ENCODE measurements at places on chromosomes 3 and 15.

- DNase-seq: no peak
Measured at GRCh38 chr15:79535536-79535935, 103.4 kb downstream of the MINAR1 start.

GRCh38 chr3:70916375-70917055 lies 604.1 kb upstream of the MDFIC2 start:
- no peak for DNase-seq

DNA sequence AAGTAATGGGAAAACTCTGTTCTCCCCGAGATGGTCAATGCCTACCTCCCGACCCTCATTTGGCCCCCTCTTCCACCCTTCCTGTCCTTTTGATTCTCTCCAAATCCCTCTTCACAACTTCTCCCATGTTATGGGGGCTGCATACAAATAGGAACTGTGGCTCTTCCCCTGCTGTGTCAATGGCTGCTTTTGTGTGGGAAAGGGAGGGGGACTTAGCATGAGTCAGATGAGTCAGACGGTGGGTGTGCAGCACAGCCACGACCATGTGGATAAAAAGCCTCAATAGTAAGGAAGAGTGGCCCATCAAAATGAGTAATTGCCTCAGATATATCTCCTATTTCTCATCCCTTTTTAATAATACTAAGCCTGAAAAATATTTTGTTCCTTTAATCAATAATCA lies 31.9 kb downstream of the SPATA16 start:
- DNase-seq: no peak

DNA sequence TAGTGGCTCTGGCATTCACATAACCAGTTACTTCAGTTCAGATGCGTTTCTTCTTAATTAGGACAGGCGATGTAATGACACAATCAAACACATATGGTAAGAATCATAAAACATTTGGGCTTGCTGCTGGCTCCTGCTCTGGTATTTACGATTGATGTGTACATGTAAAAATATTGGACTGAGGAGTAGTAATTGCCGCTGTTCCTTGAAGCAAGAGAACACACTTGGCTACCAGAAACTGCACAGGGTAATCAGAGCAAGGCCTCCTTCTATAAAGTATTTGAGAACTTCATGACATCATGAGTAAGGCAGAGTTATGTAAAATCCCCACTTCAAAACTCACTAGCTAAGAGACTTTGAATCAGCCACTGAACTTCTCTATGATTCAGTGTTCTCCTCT lies 158.1 kb downstream of the SSR3 start:
- DNase-seq: no peak

DNA sequence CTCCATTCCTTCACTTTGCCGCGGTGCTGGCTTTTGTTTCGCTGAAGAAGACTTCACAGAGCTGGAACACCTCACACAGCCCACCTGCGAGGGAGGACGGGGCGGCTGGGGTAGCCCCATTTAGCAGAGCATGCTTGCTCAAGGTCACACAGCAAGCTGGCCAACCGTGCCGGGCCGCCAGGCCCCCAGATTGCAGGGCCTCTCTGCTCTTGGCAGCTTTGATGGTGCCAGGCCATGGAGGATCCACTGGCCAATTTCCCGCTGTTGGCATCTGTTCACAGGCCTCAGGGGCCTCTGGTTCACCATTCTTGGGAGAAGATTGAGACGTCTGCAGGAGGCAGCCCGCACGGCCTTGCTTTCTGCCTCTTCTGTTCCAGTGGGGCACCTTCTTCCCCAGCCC lies 77.9 kb upstream of the LINGO1 start:
- DNase-seq: no peak

DNA sequence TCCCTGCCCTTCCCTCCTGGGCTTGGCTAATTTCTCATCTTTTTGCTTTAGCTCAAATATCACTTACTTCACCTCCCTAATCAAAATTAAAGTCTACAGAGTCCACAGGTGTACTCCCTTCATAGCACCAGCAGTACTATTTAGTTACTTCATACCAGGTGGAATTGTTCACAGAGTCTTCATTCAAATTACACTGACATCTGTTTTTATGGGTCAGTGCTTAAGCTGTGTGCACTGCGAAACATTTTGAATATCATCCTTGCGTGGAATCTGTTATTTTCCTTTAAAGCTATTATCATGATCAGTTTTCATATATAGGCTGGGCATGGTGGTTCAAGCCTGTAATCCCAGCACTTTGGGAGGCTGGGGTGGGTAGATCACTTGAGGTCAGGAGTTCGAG lies 2.7 kb upstream of the SERF2 start:
- DNase-seq: no peak

DNA sequence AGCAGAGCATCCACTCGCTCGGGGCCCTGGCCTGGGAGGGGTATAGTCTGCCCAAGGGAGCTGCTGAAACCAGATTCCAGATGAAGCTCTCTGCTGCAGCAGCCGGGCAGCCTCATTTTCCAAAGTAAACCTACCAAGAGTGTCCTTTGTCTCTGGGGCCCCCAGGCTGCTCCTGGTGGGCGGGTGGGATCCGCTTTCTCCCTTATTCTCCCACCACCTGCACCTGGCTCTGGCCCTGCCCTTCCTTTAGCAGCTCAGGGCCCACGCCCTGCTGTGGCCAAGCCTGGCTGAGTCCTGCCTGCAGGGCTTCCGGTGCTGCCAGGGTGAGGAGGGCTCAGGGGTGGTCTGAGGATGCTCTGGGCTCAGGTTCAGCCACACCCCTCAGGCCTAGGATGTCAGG lies 13.0 kb downstream of the SCN5A start:
- DNase-seq: no peak

GRCh38 chr3:159711560-159712333 lies 276.9 kb upstream of the IL12A start:
- no peak for DNase-seq

GRCh38 chr15:87736891-87737389 lies 519.6 kb downstream of the NTRK3 start:
- no peak for DNase-seq

DNA sequence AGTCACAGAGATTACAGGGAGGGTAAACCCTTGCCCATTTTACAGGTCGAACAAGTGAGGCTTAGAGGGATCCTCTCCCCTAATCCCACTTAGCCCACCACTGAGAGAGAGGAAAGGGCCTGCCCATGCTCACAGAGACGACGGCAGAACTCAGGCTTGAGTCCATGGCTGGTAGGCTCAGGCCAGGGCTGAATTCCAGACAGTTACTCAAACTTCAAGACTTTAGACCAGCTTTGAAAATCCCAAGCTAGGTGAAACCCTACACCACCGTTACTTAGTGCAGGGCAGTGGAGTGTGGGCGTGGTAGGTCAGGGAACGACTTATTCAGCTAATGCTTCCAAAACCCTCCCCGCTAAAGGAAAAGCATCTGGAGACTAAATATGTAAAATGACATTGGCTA lies 16.4 kb downstream of the GRIP2 start:
- no peak for DNase-seq

- no peak for DNase-seq
Measured at GRCh38 chr3:8869613-8870012, 93.7 kb downstream of the RAD18 start.

GRCh38 chr15:33860754-33861153 lies 107.5 kb upstream of the CHRM5 start:
- no peak for DNase-seq

- DNase-seq: no peak
Measured at GRCh38 chr3:176193032-176193730, 1004.1 kb downstream of the TBL1XR1 start.

All from bone marrow (tissue), 2 donors.